ENCODE measurements at places on chromosomes 7 and 10.

- no peak for DNase-seq
Observed at GRCh38 chr7:6172910-6173295, 99.5 kb downstream of the CYTH3 start.

DNA sequence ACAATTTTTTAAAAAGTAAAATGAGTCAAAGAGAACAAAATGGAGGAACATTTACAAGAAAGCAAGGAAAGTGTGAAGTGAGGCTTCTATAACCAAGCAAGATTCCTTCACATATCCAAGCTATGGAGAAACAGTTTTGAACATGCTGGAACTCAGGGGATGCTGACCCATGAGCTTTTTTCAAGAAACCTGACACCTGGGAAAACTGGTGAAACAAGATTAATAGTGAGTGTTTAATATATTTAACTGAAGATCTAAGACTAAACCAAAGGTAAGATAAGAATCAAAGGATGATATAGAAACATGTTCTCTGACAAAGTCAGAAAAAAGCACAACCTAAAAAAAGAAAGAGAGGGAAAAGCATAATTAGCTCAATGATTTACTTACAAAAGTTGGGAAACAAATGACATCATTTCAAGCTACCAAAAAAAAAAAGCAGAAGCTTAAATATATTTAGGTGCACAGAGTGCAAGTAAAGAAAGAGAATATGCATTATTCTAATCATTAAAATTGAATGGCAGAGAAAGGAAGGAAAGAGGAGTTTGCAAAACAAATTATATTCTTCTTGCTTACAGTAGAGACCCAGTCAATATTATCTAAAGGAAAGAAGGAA is 24.9 kb downstream of the C7orf25 start:
- no peak for DNase-seq

- DNase-seq, result no peak
Observed at GRCh38 chr7:1288390-1288995, 55.8 kb downstream of the UNCX start.

DNA sequence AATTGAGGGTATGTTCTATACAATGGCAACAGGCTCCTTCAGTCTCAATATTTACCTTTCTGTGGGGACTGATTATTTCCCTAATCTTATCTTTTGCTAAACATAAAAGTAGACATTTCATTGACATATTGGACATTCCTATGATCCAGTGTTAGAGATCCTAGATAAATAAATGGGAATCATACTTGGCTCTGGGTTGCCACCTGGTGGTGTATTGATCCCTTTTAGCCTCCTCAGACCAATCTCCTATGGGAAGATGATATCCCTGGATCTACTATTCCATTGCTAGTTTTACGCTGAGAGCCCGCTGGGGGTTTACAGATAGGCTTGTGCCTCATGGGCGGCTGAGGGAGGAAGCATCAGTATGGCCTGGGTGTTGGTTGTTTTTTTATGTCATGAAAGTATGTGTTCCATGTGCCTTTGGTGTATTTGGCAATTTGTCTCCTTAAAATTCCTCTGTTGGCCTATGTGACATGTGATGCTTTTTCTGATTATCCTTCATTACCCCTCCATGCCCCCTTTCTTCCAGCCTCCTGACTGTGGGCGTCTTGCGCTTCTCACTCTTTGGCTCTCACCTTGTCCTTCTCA is 18.8 kb downstream of the CELF2 start:
- DNase-seq, result peak; percentile 54

DNA sequence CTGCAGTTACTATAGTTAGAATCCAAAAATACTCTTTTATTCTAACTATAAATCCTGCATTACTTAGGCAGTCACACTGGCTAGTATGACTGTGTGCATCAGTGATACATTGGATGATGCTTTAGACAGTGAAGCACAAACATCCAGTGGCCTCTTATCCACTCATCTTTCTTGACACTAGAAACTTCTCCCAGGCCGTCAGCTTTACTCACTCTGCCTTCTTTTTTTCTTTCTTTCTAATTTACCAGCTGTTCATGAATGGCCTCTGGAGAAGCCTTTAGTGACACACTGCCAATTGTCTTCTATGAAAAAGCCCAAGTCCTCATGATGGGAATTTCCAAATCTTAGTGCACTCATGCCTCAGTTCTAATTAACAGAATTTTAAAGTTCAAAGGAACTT is 26.2 kb upstream of the C10orf90 start:
- DNase-seq, result no peak
